ENCODE measurements at places on chromosomes 2 and 18.

DNA sequence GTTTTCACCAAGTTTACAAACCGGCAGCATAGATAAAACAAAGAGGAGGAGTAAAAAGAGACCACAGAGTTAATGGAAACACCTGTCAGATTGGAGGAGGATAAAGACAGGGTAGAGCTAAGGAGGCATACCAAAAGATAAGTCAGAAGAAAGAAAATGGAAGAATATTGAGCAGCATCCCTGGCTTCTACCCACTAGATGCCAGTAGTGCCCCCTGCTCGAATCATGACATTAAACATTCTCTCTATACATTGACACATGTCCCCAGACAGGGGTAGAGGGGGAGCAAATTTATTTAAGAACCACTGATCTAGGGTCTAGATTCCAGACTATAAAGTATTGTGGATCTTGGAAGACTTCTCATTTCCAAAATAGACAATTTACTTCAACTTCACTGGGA, 159.8 kb upstream of the ETAA1 start:
- DNase-seq, result no peak

- no peak for DNase-seq
Observed at GRCh38 chr2:37880551-37880950, 44.5 kb upstream of the RMDN2 start.

- DNase-seq, result no peak
Observed at GRCh38 chr18:43507842-43508481, 230.7 kb upstream of the SYT4 start.

DNA sequence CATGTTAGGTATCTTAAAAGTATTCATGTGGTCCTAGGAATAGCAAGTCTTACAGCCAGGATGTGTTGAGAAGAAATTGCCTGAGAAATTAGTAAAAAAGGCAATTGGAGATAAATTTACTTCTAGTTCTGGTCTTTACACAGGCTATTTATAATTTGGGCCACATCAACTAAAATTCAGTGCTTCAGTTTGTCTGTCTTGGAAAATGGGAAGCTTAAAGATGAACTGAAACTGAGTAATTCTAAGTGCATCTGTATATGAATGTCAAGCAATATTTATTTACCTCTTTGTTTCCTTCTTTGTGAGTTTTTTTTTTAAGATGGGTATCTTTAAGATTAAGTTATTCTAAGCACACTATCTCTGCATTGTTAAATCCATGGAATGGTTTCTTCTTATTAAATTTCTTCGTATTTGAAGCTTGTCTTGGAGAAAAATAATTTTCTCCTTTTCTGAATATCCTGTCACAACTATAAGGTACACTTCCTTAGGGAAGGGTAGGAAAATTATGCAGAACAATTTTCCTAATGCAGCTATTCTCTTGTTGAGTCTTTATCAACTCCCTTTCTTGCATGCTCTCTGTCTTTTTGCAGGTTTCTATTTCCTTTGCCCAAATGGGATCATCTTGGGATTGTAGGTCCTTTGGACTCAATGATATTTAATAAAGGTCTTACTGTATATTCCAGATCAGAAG, 39.7 kb upstream of the MMADHC start:
- no peak for DNase-seq

DNA sequence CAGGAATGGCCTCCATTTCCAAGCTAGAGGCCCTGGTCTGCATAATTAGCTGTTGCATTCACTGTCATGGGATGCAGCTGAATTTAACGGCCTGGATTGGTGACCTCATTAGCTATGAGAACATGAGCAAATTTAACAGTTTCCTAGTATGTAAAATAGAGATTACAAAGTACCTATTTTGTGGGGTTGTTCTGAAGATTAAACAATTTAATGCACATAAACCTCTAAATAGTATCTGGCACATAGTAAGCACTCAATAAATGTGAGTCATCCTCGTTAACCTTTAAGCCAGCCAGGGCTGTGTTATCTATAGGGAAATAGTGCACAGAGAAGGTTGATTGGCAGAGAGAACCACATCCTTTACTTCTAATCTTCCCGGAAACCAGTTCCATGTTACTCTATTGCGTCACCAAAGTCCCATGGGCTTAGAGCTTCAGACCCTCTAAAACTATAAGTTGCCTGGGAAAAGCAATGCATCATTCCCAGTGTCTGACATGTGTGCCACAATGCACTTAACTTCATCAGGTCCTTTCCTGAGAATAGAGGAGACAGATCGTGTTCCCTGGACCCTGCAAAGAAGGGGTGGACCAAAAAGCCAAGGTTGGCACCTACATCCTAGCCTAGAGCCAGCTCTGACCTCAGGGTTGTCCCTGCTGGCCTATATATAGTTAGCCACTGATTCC, 196.5 kb downstream of the LNPK start:
- DNase-seq, result peak; percentile 13

- no peak for DNase-seq
Observed at GRCh38 chr2:203438528-203438927, 96.6 kb downstream of the RAPH1 start.

DNA sequence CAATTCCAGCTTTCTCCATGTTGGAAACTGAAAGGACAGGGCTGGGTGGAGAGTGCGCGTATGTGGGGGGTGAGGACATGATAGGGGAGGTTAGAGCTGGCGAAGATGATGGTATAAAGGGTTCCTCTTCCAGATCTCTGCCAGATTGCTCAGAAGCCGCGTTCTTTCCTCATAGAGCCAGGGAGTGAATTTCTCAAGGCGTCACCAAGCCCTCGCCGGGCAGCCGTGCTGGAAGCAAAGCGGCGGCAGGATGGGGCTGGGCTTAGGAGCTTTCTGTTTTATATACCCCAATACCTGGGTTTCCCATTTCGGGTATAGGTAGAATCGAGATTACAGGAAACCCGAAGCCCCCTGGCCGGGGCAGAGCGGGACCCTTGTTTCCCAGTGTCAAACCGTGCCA, 43.8 kb downstream of the DDX18 start:
- no peak for DNase-seq

DNA sequence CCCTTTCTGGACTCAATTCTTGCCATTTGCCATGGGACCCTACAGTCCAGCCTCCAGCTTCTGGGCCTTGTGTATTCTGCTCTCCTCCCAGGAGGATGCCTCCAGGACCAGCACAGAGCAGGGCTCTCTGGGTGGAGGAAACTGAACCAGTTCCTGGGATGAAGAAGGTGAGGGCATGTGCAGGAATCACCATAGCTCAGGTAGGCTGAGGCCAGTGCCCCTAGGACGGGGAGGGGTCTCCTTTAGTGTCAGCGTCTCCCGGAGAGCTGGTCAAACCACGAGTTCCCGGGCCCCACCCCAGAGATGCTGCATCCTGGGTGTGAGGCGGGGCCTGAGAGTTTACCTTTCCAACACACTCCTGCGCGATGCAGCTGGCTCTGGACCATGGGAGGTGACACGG, 5.8 kb upstream of the PRELID3A start:
- DNase-seq, result no peak

GRCh38 chr2:100321866-100322820, at the start of gene LONRF2:
TSS of gene LONRF2 (minus strand) at chr2:100322501. CDS start at chr2:100322093, 408 bp downstream.
- DNase-seq, result peak; percentile 2

- DNase-seq, result no peak
Observed at GRCh38 chr2:197229509-197230443, 80.8 kb downstream of the ANKRD44 start.

DNA sequence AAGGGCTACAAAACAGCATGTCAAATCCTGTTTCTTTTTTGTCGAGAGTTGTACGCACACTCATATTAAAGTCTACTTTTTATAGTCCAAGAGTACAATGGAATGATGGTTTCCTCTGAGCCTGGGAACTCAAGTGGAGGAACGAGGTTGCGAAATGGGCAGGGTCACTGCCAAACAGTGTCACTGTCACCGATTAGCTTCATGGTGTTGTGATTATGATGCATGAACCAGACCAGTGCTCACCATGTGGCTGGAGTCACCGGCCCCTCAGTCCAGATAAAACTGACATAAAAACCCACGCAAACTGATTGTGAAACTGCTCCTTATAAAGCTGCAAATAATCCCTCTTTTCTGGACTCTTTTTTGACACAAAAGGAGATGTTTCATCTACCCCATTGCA, 122.0 kb downstream of the COPS8 start:
- DNase-seq, result no peak

GRCh38 chr2:221747289-221747972, 175.3 kb upstream of the EPHA4 start:
- DNase-seq, result no peak

DNA sequence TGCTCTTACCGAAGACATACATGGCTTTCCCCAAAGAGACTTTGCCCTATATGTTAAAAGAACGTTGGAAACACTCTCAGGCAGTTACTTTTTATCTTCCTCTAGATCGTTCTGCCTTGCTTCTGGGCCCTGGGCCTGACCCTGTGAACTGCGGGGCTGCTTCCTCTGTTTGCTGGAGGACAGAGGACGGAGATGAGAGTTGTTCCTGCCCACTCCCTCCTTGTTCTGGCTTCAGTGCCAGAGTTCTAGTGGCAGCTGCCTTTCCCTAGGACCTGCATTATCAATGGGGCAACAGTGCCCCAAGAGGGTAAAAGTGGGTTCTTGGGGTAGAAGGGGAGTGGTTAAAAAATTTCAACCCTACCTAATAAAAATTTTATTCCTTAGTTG, 6.5 kb upstream of the FN1 start:
- no peak for DNase-seq

DNA sequence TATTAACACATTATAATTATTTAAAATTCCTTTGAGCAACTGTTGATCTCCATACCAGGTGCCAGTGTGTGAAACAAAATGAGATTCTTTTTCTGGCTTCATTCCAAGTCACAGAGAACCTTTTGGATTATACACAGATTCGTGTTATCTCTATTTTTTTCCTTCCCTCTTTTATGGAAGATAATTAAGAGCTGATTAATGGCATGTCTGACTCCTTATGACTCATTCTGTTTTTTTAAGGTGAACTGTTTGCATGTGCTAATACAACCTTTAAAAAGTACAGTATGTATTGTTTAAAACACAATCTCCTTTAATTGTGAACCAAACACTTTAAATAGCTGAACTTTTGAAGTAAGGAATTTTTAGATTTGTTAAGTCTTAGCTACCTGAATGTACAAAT, 39.3 kb downstream of the PELI1 start:
- DNase-seq, result peak; percentile 22

DNA sequence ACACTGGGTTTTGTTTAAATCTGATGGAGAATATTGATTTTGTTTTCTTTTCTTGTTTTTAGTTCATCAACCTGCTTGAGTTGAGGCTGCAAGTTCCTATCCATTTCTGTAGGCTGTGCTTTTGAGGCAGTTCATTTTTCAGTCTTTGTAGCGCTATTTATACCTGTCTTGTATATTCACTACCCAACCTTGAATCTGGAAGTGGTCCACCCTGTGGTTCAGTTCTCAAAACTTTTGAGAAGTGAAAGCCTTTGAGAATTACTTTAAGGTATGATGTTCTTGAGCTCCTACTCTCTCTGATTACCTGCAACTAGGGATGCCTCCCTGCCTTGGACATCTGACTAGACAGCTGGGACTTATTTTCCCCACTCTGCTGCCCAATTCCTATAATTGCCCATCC, 53.5 kb upstream of the KCNE4 start:
- no peak for DNase-seq

- no peak for DNase-seq
Observed at GRCh38 chr18:3554091-3554601, 104.2 kb downstream of the TGIF1 start.

GRCh38 chr18:58355243-58355642, 273.6 kb downstream of the ALPK2 start:
- no peak for DNase-seq

DNA sequence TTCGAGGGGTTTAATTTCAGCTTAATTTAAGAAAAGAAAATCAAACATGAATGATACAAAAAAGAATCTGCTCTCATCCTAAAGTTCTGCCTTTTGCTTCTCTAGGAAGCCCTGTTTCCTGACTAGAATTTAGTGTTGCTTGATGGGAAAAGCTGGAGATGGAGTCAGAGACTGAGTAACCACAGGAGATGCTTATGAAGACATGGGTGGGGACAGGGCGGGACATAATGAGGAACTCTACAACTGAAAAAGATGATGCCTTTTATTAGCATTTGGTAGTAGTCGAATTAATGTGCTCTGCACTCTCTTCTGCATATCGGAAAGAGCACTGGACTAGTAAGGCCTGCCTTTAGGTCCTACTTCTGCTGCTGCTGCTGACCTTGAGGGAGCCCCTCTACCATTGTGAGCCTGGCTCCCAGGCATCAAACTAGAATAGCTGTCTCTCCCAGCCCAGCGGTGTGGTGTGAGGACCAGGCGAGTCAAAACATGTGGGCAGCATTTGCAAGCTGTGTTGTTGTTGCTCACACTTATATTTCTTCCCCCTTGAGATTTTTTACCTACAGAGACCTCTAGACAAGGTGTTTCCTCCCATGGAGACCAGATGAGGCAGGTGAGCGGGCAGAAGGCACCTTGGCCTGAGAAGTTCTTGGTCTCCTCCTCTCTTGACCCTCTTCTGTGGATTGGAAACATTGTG, 61.5 kb downstream of the INPP4A start:
- no peak for DNase-seq

- DNase-seq, result no peak
Observed at GRCh38 chr2:218997731-218998130, 4.5 kb upstream of the CRYBA2 start.

GRCh38 chr18:44411262-44411905, 269.3 kb upstream of the SETBP1 start:
- DNase-seq, result no peak

GRCh38 chr2:113886479-113887008, 3.3 kb upstream of the ACTR3 start:
- no peak for DNase-seq

DNA sequence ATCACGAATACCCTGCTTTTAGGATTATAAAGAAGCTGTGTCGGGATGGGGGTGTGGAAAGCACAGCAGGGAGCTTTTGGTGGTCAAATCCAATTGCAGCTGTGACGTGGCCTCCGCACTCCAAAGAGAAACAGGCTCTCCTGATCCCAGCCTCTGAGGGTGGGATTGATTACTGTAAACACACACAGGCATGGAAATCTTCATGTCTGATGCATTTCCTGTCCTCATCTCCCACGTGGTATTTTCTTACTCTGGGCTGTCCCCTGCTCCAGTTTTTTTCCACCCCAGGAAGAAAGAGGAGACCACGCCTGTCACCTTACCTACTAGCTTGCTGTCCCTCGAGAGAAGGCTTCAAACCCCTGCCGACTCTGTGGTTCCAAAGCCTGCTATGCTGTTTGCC, 22.7 kb downstream of the RNF152 start:
- DNase-seq, result no peak

DNA sequence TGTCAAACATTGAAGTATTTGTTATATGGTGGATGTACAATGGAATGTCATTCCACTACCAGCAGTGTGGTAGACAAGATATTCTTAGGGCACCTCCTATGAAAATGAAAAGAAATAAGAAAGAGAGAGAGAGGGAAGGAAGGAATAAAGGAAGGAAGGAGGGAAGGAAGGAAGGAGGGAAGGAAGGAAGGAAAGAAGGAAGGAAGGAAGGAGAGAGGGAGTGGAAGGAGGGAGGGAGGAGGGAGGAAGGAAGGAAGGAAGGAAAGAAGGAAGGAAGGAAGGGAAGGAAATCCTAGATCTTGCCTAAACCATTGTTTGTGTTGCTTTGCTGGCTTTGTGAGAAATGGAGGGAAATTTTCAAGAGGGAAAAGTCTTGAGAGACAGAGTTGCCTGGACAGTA, 50.1 kb upstream of the TCF7L1 start:
- no peak for DNase-seq

All from NCI-H226 (cell line).